ENCODE measurements at places on chromosomes 5 and 9.

GRCh38 chr5:94815313-94816039 lies 197.0 kb downstream of the SLF1 start:
- DNase-seq = no peak

GRCh38 chr5:134127376-134127861 lies 12.9 kb downstream of the TCF7 start:
- no peak for DNase-seq

DNA sequence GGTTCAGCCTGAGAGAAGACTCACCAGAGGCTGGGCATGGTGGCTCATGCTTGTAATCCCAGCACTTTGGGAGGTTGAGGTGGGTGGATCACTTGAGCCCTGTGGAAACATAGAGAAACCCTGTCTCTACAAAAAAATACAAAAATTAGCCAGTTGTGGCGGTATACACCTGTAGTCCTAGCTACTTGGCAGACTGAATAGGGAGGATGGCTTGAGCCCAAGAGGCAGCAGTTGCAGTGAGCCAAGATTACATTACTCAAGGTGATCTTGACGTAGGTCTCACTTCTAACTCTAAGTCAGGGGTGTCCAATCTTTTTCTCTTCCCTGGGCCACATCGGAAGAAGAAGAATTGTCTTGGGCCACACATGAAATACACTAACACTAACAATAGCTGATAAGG lies 16.2 kb upstream of the ATP6V1G1 start:
- DNase-seq = no peak

DNA sequence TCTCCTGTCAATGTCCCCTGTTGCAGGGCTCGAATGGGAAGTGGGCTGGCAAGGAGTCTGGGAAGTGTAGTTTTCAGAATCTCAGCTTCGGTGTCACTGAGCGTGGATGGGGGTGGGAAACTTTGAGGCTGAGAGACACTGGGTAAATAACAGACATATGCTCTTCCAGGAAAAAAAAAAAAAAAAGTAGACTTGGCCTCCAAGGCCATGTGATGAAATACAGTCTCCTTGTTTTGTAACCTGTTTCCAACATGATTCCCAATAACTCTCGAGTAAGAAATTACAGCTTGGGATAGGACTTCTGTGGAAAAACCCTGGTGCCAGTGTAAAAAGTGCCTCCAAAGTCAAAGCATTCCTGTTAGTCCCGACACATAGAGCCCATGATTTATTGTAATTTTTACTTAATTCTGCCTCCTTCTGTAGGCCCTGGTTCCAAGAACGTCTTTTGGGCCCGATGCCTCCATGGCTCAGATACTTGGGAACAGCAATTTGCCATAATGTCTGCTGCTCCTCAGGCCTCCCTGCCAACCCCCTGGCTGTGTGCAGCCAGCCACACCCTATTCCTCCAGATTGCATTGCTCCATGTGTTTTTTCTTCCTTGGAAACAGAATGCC lies 119.5 kb upstream of the TNC start:
- peak; percentile 28 for DNase-seq

DNA sequence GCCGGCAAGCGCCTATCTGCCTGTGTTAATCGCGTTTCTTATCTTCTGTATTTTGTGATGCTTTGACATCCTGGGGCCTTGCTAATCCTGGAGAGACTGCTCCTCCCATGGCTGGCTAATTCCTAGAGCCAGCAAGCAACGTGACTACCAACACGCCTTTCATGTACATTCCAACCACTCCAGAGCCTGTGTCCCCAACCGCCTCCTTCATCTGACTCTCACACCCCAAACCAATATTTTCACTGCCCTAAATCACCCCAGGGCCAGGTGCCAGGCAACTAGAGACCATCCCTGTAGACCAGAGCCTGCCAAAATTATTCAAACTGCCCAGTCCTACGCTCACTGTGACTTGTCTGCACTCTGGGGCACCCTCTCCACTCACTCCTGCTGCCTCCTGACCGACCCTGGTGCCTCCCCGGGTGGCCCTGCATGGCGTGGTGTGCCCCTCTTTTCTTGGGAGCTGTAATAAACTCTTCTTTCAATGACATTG lies 50.5 kb upstream of the COL5A1 start:
- peak; percentile 49 for DNase-seq

DNA sequence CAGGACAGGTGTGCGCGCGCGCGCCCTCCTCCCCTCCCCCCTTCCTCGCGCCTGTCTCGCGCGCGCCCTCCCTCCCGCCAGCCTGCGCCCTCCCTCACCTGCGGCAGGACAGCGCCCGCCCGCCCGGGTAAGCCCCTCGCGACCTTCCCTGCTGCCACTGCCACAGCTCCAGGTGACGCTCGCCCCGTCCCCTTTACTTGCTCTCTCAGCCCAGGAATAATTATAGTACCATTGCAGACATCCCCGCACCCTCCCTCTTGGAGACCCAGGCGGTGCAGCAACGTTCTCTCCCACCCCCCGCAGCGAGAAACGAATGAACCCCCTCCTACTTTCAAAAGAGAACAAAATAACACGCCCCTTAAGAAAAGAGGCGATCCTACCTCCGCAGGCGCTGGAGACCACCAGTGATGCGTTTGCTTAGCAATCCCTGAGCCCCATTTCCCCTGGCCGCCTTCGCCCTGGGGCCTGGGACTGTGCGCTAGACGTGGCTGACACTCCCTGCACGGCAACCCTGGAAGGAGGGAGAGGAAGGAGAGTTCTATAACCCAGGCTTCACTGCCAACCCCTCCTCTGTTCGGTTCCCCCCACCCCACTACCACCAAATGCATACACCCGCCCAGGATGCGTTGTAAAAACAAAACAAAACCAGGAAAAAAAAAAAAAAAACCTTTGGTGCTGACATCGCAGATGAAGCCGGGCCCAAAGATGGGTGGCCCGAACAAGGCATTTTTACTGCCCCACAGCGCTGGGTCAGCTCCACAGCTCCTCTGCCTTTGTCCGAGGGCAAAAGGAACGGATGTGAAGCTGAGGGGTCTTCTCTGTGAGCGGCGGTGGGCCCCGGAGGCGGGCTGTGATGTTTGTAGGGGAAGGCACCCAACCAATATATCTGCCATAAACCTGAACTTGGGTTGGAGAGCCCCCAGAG lies 5.6 kb upstream of the PURA start:
- DNase-seq = no peak

GRCh38 chr5:124648902-124649467 lies 97.5 kb downstream of the ZNF608 start:
- DNase-seq = no peak

GRCh38 chr9:137438591-137439157 lies 2.5 kb downstream of the ENTPD8 start:
- no peak for DNase-seq

- DNase-seq = no peak
Measured at GRCh38 chr5:108149369-108149768, 232.5 kb downstream of the FBXL17 start.

GRCh38 chr9:137031904-137032640 lies at the start of gene FUT7:
FUT7 (minus strand) TSS chr9:137032088; CDS start chr9:137031991, 97 bp downstream.
- DNase-seq = no peak

Data from fibroblast of skin of right biceps (primary cell).